ENCODE measurements at places on chromosomes 6 and 20. TPM values are rescaled to one million over a fixed set of nuclear protein-coding genes. Genes with fewer than 3 reads are reported as not detected.

DNA sequence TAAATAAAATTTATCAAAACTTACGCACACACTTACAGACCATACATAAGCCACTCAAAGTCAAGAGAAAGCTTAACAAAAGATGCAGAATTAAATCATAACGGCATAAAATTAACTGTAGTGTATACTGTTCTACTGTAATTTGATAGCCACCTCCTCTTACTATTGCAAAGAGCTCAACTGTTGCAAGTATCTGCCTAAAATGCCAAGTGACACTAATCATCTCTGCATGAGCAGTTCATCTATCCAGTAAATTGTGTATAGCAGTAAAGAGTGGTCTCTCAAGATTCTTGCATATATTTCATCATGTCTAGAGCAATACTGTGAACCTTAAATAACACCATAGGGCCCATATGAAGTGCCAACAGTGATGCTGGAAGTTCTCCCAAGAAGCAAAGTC lies 12.3 kb downstream of the OR2H2 start:
- no peak for DNase-seq

DNA sequence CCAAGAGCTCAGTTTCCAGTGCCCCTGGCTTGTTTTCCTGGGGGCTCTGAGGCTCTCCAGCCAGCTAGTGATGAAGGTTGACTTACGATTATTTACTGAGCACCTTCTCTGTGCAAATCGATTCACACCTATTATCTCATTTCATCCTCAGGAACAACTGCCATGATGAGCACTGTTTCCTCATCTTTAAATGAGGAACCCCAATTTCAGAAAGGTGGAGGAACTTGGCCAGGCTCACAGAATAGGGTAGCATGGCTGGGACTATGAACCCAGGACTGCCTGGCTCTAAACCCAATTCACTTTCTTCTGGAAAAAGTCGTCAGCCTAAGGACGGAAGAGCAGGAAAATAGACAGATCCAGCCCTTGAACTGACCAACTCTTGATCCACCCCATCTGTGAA lies 3.5 kb upstream of the BPI start:
- no peak for DNase-seq

Gene SMPD2
- 14.8 TPM for total RNA-seq

DNA sequence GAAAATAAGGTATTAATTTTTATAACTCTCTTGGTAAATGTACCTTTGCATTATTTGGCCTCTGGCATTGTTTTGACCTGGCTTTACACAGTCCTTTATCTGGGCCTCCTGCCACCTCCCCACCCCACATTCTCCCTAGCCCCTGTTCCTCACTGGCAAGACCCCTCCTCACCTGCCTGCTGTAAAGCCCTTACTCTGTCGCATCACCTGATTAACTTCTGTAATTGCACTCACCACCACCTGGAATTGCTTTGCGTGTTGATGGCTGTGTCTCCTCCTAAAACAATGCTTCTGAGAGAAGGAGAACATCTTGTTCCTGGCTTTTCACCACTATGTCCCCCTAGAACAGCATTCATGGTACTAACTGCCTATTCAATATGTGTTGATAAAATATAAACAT lies 24.8 kb downstream of the SNX9 start:
- no peak for DNase-seq

Gene CPXM1
- 0.88 TPM for total RNA-seq

DNA sequence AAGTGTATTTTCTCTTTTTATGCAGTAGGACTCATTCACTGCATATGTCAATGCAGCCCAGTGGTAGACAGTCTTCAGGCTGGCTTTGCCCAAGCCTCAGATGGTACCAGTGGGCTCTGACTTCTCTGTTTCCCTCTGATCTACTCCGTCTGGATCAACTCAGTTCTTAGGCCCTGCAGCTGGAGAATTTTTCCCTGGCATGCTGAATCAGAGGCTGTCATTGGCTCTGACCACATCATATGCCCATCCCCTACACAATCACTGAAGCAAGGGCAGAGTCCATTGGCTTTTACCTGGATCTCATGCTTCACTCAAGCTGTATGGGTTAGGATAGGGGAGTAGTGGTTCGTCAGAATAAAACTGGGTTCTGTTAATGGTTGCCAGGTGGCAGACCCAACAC lies 57.8 kb downstream of the KIZ start:
- peak; percentile 73 for DNase-seq

GRCh38 chr20:59416916-59417315 lies 116.5 kb downstream of the EDN3 start:
- DNase-seq: no peak

DNA sequence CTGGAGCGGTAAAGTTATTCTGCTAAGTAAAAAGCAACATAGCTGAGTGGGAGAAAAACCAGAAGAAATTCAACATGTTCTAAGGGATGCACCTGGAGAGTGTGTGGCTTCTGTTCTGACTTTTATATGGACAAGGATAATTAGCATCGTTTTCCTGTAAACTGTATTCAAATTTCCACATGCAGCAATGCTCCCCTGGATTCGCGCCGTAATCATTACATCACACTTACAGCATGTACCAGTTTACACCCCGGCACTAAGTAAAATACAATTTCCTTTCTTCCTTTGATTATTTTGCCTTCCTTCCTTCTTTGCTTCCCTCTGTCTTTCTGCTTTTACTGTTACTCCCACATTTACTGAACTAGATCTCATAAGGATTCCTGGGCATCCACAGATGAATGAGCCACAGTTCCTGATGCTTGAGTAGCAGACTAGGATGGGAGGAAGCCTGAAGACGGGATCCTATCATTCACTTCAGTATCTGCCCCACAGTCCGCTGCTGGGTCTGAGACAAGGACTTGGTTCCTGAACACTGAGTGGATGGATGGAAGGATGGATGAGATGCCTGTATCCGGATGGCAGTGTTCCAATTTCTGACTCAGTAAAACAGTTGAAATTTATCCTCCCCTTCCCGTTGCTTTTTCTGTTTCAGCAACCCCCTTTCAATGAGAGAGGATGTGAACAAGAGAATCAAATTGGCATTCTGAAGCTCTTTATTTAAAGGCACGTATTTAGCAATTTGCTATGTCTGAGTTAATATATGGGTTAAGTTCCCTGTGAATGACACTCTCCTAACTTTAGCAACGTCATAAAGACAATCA lies 174.6 kb downstream of the GJA10 start:
- DNase-seq: no peak

- DNase-seq: peak; percentile 55
Observed at GRCh38 chr20:10314198-10314597, 95.6 kb downstream of the SNAP25 start.

DNA sequence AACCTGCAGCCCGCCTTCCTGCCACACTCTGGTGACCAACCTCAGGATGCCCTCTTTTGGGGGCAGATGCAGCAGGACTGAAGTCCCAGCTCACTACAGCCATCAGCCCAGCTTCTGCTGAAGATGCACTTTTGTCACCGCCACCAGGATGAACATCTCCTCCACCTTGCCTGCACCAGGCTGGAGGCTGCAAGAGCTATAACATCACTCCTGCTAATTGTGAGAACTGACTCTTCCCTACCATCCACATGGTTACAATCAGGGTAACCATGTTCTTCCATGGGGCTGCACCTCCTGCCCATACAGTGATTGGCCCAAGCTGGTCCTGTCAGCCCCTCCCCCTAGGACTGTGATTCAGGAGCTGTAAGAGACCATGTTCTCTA lies 2.0 kb upstream of the ACTL10 start:
- peak; percentile 83 for DNase-seq

Gene BTN1A1
- under 0.01 TPM for total RNA-seq

Gene ATXN1
- total RNA-seq: 44.2 TPM

Gene MYH7B
- total RNA-seq: 0.36 TPM

DNA sequence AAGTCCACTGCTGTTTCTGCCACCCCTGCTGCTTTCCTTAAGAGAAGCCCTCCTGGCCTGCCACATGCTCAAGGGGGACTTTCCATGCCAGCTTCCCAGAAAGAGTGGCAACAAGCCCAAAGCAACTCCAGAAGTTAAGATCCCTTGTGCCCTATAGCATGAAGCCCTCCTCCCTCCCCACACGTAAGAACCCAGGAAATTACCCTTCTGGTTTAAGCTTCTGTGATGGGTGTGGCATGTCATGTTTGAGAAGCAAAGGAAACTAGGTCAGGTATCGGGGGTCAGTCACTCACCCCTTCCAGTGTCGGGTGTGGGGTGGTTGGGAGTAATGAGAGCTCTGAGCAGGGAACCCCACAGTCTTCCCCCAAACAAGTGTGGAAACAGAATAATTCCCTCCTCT lies 196.1 kb downstream of the LRFN2 start:
- DNase-seq: no peak

DNA sequence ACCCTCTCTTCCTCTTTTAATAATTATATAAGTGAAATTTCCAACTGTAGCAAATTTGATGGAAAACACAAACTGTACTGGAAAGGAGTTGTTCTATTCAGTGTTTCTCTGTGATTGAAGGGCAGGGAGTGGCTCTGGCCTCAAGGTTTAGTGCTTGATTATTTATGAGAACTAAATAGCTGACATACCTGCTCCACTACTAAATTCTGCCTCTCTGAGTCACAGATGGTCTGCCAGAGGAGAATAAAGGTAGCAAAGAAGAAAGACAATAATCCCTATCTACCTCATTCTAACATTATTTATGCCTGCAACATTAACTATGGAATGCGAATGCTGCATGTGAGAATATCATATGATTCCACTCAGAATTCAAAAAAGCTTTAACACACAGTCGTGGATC lies 9.3 kb downstream of the BMP5 start:
- no peak for DNase-seq

Gene CST2
- total RNA-seq: not detected

Gene PLCB4
- 13.0 TPM for total RNA-seq

DNA sequence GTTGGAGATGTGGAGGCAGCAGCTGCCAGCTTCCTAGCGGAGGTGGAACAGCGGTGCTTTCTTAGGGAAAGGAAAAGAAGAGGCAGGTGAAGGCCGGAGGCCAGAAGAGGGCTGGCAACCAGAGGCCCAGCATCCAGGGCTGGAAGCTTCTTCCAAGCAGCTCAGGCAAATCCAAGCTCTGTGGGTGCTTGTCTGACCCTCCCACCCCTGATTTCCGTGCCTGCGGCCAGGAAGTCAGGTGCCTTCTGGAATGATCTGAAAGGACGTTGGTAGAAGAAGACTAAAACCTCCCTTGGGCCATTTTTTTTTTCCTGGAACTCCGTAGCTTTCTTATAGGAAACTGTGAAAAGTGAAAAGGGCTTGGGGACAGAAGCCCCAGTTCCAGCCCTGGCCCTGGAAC lies 33.1 kb upstream of the GABRR1 start:
- DNase-seq: no peak

Gene DBNDD2
- total RNA-seq: 13.0 TPM

- peak; percentile 74 for DNase-seq
Observed at GRCh38 chr6:144294016-144294415, 8.9 kb downstream of the UTRN start.

GRCh38 chr20:36792422-36792821 lies 18.9 kb upstream of the DSN1 start:
- peak; percentile 93 for DNase-seq

Gene IGF2R
- 174 TPM for total RNA-seq

Gene VSX1
- total RNA-seq: not detected

DNA sequence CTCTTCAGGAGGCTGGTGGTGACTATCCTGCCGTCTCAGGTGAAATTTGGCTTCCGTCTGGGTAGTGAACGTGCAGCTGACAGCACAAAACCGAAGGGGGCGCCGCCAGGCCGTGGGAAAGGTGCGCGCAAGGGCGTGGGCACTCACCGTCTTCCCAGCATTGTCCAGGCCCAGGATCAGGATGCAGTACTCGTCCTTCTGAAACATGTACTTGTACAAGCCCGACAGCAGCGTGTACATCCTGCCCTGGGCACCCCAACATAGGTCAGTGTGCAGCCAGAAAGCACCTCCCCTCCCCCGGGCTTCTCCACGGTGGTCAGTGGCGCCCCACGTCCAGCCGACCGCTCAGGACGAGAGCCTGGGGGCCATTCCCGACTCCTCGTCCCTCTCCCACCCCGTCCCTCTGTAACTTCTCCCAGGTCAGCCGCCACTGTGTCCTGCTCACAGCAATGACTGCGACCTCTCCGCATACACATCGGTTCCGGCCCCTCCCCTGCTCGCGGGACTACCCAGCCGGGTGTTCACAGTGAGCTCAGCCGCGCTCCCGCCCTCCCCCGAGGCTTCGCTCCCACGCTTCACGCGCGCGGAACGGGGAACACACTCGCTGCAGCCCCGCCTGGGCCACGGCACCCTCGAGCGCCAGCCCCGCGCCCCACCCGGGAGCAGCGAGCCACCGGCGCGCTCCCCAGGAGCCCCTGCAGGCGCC lies 771 bp downstream of the ARFRP1 start:
- peak; percentile 97 for DNase-seq

Gene SLA2
- under 0.01 TPM for total RNA-seq

DNA sequence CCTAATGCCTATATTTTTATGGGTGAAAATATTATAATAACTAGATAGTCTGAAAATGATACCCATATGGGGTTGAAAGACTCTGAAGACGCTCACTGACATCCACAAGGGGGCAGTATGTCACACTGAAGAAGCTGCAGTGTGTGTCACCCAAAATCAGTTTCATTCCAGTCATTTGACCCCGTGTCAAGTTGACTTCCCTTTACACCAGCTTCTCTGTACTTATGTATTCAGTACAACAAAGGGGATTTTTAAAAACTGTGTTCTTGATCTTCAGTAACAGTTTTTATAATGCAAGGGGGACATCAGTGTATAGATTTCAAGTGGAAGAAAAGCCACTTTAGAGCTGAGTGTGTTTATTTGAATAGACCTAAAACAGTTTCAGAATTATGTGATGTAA lies 19.3 kb downstream of the FAXC start:
- no peak for DNase-seq

- DNase-seq: no peak
Observed at GRCh38 chr6:43837507-43837906, 67.5 kb downstream of the VEGFA start.

GRCh38 chr6:10393544-10394225 lies 21.2 kb downstream of the TFAP2A start:
- no peak for DNase-seq

GRCh38 chr6:163538331-163538730 lies 123.8 kb downstream of the QKI start:
- DNase-seq: no peak

GRCh38 chr20:31516651-31517050 lies 2.4 kb downstream of the HM13 start:
- no peak for DNase-seq

GRCh38 chr6:73695619-73696421 lies at the start of gene CD109:
Gene CD109, plus strand, starts transcription at chr6:73696203. Its CDS starts 13 bp downstream, at chr6:73696216.
- DNase-seq: peak; percentile 90

Gene BPIFA1
- not detected for total RNA-seq

DNA sequence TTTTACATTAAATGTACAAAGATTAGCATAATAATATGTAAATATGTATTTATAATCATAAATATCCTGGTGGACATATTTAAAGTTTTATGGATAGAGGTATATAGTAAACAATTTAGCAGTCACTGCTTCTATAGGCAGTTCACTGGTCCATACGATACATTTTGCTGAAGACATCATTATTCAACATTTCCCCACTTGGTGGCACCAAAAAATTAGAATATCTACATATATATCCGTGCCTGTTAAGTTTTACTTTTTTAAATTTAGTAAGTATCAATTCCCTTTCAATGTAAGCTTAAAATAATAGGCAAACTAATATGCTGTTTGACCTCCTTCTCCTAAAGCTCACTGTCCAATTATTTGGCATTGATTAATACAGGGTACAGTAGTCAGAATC lies 64.2 kb downstream of the LMBRD1 start:
- peak; percentile 77 for DNase-seq

DNA sequence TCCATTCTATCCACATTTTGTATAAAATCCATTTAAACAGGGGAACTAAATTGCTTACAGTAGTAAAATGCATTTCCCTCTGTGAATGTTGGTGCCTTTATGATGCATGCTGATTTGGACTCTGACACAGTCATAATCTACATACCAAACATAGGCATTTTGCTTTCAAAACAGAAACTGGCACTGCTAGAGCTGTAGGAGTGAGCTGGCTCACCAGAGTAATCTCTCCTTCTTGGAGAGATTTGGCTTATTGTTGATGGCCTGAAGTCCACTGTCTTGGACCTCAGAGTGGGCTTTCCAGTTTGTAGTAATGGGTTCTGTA lies 363.2 kb upstream of the FLRT3 start:
- no peak for DNase-seq

Measured in osteoblast (primary cell).